ENCODE measurements at places on chromosomes 4 and X. TPM values are rescaled to one million over a fixed set of nuclear protein-coding genes. Genes with fewer than 3 reads are reported as not detected.

Gene FGF13
- total RNA-seq = not detected

DNA sequence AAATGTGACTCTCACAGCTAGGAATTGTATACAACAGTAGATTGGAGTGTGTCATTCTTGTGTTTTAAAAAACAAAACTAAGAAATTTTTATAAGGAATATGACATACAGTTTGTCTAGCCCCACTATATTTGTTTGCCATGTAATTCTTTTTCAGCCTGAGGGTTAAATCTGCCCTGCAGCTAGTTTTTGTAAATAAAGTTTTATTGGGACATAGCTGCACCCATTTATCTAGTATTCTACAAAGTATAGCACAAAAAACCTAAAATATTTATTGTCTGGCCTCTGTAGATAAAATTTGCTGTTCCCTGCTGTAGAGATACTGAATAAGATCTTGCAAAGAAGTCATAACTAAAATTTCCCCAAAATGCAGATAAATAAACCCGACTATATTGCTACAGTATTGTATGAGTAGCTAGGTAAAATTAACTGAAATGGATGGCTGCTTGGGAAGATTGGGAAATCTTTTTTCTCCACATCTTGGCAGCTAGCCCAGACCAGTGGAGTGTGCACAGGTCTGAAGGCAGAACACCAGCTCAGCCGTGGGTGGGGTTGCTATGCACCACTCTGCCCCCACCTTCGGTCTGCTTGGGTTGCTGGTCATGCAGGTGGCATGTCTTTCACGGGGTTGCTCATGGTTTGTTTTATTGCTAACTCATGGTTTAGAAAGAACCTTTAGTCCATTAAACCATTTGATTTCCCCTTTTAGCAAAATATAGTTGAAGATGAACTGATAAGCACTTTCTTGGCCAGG lies 127.9 kb downstream of the KLHL8 start:
- no peak overlapping the region for H3K4me3 ChIP-seq
- no peaks in the 10 kb centered on the region for H3K4me1 ChIP-seq
- no peaks in the 10 kb centered on the region for H3K27me3 ChIP-seq
- H3K27ac ChIP-seq = no peak overlapping the region
- peaks cover 26% of the 10 kb centered on the region for H3K36me3 ChIP-seq

- no peak overlapping the region for H3K4me3 ChIP-seq
- H3K27ac ChIP-seq = no peak overlapping the region
- H3K27me3 ChIP-seq = no peaks in the 10 kb centered on the region
- DNase-seq = no peak
- H3K4me1 ChIP-seq = no peaks in the 10 kb centered on the region
Observed at GRCh38 chrX:29941287-29941686, 274.1 kb upstream of the MAGEB2 start.

GRCh38 chrX:107485013-107485412 lies 35.6 kb downstream of the FRMPD3 start:
- DNase-seq = no peak
- no peak overlapping the region for H3K27ac ChIP-seq
- no peak overlapping the region for H3K4me3 ChIP-seq
- no peaks in the 10 kb centered on the region for H3K4me1 ChIP-seq

Gene CLIC2
- 0.83 TPM for total RNA-seq

- no peak overlapping the region for H3K4me3 ChIP-seq
- no peak for DNase-seq
- no peaks in the 10 kb centered on the region for H3K27me3 ChIP-seq
- H3K36me3 ChIP-seq = no peaks in the 10 kb centered on the region
- H3K4me1 ChIP-seq = no peaks in the 10 kb centered on the region
Observed at GRCh38 chr4:25549413-25549812, 106.2 kb upstream of the SLC34A2 start.

GRCh38 chr4:173752610-173753230 lies 222.7 kb upstream of the HAND2 start:
- no peaks in the 10 kb centered on the region for H3K36me3 ChIP-seq
- H3K4me1 ChIP-seq = no peaks in the 10 kb centered on the region
- DNase-seq = no peak
- no peak overlapping the region for H3K4me3 ChIP-seq
- H3K27ac ChIP-seq = no peak overlapping the region

Gene DUSP21
- not detected for total RNA-seq

DNA sequence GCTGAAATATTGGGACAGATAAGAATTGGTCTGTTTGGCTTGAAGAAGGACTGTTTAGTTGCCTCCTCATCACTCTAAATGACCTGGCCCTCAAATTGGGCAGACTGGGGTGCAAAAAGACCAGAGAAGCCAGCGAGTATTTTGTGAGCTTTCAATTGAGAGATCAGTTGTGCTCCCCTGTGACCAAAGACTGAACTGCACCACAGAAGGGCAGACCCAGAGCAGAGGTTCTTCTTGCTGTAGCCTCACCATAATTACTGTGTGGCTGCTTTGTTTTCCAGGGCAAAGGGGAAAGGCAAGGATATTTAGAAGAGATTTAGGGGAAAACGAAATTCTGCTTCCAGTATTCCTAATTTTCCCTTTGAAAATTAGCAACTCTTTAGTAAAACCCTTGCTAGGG lies 104.0 kb upstream of the MBNL3 start:
- H3K27ac ChIP-seq = no peak overlapping the region
- no peak overlapping the region for H3K4me3 ChIP-seq
- H3K4me1 ChIP-seq = no peaks in the 10 kb centered on the region
- H3K27me3 ChIP-seq = no peaks in the 10 kb centered on the region
- no peak for DNase-seq
- no peaks in the 10 kb centered on the region for H3K36me3 ChIP-seq

- no peak for DNase-seq
- peak overlapping the region; percentile 43 for H3K4me3 ChIP-seq
- H3K36me3 ChIP-seq = no peaks in the 10 kb centered on the region
- peaks cover 7% of the 10 kb centered on the region for H3K4me1 ChIP-seq
Observed at GRCh38 chrX:148381603-148382002, 118.8 kb upstream of the AFF2 start.

GRCh38 chr4:2552806-2553205 lies 16.4 kb downstream of the FAM193A start:
- no peaks in the 10 kb centered on the region for H3K27me3 ChIP-seq
- DNase-seq = no peak
- no peak overlapping the region for H3K27ac ChIP-seq
- no peaks in the 10 kb centered on the region for H3K36me3 ChIP-seq
- H3K4me1 ChIP-seq = peaks cover 16% of the 10 kb centered on the region
- no peak overlapping the region for H3K4me3 ChIP-seq

DNA sequence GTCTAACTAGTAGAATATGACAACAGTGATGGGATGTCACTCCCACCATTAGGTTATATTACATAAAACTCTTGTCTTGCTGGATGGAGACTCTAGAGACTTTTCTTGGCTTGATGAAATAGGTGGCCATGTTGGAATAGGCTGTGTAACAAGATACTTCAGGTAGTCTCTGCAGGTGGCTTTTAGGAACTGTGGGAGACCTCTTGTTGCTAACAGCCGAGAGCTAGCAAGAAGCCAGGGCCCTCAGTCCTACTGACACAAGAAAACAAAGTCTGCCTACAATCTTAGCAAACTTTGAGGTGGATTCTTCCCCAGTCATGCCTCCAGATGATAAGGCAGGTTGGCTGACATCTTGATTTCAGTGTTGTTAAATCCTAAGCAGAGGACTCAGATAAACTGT lies 72.5 kb downstream of the GNL3L start:
- H3K4me1 ChIP-seq = no peaks in the 10 kb centered on the region
- H3K27ac ChIP-seq = no peak overlapping the region
- no peak overlapping the region for H3K4me3 ChIP-seq
- no peaks in the 10 kb centered on the region for H3K27me3 ChIP-seq

DNA sequence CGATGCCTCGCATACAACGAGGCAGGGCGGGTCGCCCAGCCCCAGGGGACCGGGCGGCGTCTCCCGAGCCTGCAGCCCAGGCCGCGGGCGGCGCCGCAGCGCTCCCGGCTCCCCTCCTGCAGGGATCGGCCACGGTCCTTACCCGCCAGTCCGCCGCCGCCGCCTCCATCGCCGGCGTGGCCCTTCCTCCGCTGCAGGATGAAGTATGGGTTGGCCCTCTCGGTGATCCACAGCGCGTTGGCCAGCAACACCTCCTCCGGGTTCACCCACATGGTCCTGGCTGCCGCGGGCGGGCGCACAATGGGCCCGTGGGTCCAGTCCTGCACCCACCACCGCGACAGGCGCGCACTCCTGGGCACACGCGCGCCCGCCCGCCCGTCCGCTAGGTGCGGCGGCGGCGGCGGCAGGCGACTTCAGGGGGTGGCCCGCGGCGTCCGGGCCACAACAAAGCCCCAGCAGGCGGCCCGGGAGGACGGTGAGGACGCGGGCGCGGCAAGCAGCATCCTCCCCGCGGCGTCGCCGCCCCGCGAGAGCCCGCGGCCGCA lies 339 bp downstream of the TBC1D9 start:
- peaks cover 13% of the 10 kb centered on the region for H3K27me3 ChIP-seq
- H3K4me3 ChIP-seq = peak overlapping the region; percentile 82
- no peak overlapping the region for H3K27ac ChIP-seq

- H3K27ac ChIP-seq = no peak overlapping the region
- H3K4me1 ChIP-seq = no peaks in the 10 kb centered on the region
- peak; percentile 14 for DNase-seq
- no peaks in the 10 kb centered on the region for H3K36me3 ChIP-seq
- no peak overlapping the region for H3K4me3 ChIP-seq
Observed at GRCh38 chrX:119516157-119516702, 48.0 kb downstream of the SLC25A5 start.

- H3K27ac ChIP-seq = no peak overlapping the region
- DNase-seq = no peak
- H3K4me3 ChIP-seq = no peak overlapping the region
- H3K36me3 ChIP-seq = no peaks in the 10 kb centered on the region
- peaks cover 3% of the 10 kb centered on the region for H3K4me1 ChIP-seq
Observed at GRCh38 chrX:30589146-30589888, 11.8 kb upstream of the TASL start.

Gene SHISA3
- not detected for total RNA-seq

GRCh38 chr4:139229534-139230039 lies 50.4 kb downstream of the MGARP start:
- H3K36me3 ChIP-seq = no peaks in the 10 kb centered on the region
- no peak overlapping the region for H3K27ac ChIP-seq
- peak; percentile 13 for DNase-seq
- no peak overlapping the region for H3K4me3 ChIP-seq

DNA sequence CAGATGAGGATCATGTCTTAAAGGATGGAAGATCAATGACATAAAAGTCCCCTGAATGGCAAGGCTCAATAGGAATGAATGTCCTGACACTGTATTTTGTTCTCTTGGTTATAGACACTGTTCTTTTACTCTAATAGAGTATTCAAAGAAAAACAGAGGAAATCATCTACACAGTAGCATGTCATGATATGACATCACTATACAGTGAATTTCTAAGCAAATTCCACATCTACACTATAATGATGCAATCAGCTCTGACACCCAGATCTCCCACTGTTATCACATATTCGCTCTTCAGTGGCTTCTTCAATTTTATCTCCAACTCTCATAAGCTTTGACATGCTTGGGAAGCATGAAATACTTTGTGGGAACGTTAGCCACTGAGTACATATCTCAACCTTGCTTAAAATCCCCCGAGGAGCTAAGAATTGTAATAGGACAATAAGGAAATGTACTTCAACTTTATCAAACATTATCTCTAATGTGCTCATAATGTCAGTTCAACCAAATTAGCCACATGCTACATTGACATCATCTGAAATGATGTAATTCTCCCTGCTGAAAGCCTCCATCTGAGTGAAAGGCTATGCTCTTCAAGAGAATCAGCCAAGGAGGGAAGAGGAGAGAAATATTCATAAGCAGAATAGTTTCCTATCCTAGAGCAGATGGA lies 139.6 kb upstream of the PTCHD1 start:
- H3K4me1 ChIP-seq = no peaks in the 10 kb centered on the region
- no peak for DNase-seq
- H3K36me3 ChIP-seq = no peaks in the 10 kb centered on the region
- no peak overlapping the region for H3K4me3 ChIP-seq
- no peaks in the 10 kb centered on the region for H3K27me3 ChIP-seq

DNA sequence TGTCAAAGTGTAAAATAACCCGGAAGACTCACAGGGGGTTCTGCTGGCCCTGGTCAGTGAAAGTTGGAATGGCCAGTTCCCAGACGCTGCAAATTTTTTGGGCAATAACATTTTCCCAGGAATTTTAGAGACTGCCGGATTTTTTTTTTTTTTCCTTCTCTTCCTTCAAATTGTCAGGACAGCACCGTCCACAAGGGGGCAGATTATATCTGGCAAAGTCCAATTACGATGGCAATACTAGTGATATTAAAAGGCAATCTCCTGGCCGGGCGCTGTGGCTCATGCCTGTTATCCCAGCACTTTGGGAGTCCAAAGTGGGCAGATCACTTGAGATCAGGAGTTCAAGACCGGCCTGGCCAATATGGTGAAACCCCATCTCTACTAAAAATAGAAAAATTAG lies 20.5 kb downstream of the SLC25A5 start:
- H3K27me3 ChIP-seq = no peaks in the 10 kb centered on the region
- no peak for DNase-seq
- no peak overlapping the region for H3K27ac ChIP-seq
- no peak overlapping the region for H3K4me3 ChIP-seq
- no peaks in the 10 kb centered on the region for H3K4me1 ChIP-seq

Gene CLDN22
- total RNA-seq = not detected

Gene ADGRG4
- total RNA-seq = not detected

Gene CYP4V2
- total RNA-seq = 27.1 TPM

- no peaks in the 10 kb centered on the region for H3K36me3 ChIP-seq
- H3K27ac ChIP-seq = no peak overlapping the region
- H3K4me1 ChIP-seq = no peaks in the 10 kb centered on the region
- DNase-seq = no peak
- H3K27me3 ChIP-seq = no peaks in the 10 kb centered on the region
- no peak overlapping the region for H3K4me3 ChIP-seq
Observed at GRCh38 chrX:1720836-1721235, 106.0 kb downstream of the ASMT start.

Gene PIGA
- 95.0 TPM for total RNA-seq

- no peak overlapping the region for H3K4me3 ChIP-seq
- no peak overlapping the region for H3K27ac ChIP-seq
Observed at GRCh38 chrX:34810364-34810763, 132.2 kb upstream of the FAM47B start.

GRCh38 chrX:13285693-13286092 lies 34.2 kb downstream of the ATXN3L start:
- H3K36me3 ChIP-seq = no peaks in the 10 kb centered on the region
- H3K27me3 ChIP-seq = no peaks in the 10 kb centered on the region
- DNase-seq = no peak
- H3K4me1 ChIP-seq = no peaks in the 10 kb centered on the region
- no peak overlapping the region for H3K27ac ChIP-seq

Gene L1CAM
- 1.4 TPM for total RNA-seq

- no peak overlapping the region for H3K27ac ChIP-seq
- H3K36me3 ChIP-seq = no peaks in the 10 kb centered on the region
- no peaks in the 10 kb centered on the region for H3K27me3 ChIP-seq
- no peak overlapping the region for H3K4me3 ChIP-seq
- DNase-seq = no peak
Observed at GRCh38 chr4:128163177-128164117, 102.3 kb downstream of the LARP1B start.

- no peaks in the 10 kb centered on the region for H3K4me1 ChIP-seq
- no peak overlapping the region for H3K4me3 ChIP-seq
- H3K27ac ChIP-seq = no peak overlapping the region
- no peak for DNase-seq
- H3K36me3 ChIP-seq = no peaks in the 10 kb centered on the region
Observed at GRCh38 chrX:114715096-114715495, 131.2 kb downstream of the HTR2C start.

- H3K27ac ChIP-seq = peak overlapping the region; percentile 72
- peaks cover 20% of the 10 kb centered on the region for H3K36me3 ChIP-seq
- peak overlapping the region; percentile 6 for H3K4me3 ChIP-seq
- no peaks in the 10 kb centered on the region for H3K27me3 ChIP-seq
Observed at GRCh38 chr4:184762100-184762499, 28.2 kb upstream of the CENPU start.
